ENCODE measurements at places on chromosomes 2 and 18.
A peak's percentile ranks its signal among the peaks of the same experiment; 100 is the strongest.

- DNase-seq: no peak
Measured at GRCh38 chr2:10278029-10278762, 24.5 kb upstream of the HPCAL1 start.

DNA sequence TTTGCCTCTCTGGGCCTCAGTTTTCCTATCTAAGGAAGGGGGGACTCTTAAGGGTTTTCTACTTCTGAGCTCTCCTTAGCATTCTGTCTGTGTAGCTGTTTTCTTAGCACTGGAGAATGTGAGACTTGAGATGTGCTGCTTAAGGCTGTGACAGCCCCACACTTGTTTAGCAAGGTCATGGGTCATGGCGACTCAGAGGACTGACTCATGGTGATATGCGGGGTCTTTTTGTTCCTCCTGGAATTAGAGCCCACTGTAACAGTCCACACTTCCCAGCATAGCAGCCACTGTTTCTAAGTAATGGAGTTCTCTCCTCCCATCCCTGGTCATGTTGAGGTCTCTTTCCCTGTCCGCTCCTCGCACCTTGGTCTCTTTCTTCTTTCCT is 4.1 kb upstream of the LPIN1 start:
- no peak for DNase-seq

GRCh38 chr2:171479154-171479814 is 43.0 kb upstream of the CYBRD1 start:
- no peak for DNase-seq

GRCh38 chr2:208415897-208416296 is 9.3 kb downstream of the PTH2R start:
- no peak for DNase-seq

DNA sequence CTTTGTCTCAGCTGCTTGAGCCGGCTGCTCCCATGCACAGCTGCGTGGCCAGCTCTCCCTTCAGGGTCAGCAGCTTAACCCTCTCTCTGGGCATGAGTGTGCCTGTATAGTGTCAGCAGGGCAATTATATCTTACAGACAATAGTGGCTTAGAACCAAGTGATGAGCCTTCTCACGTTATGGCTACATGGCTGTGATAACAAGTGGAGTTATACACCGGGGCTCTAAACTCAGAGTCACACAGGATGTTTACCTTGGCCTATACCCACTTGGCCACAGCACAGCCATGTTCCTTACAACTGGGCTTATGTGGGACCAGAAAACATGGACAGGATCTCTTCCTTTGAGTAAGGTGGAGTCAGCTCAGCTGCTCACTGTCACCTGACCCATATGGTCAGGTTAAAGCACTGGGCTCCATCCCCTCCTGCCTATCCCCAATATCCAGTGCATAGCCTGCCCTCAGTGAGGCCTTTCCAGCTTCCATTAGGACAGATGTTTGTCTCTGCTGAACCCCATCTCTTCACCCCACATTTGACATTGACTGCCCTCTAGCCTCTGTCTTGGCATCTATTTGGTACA is 294.2 kb upstream of the NCKAP5 start:
- DNase-seq: no peak

DNA sequence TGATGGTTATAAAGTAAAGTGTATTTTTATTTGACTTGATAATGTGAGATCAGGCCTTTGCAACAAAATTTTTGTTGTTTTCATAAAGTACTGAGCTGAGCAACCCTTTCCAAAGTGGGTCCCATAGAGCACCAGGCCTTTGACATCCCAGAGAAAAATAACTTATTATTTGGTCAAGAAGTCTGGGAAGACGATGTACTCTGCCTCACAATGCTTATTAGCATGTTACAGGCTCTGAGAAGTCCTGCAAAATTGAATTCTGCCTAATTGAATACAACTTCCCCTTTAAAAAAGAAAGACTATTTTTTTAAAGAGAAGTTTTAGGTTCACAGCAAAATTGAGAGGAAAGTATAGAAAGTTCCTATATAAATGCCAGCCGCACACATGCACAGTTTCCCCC is 151.5 kb upstream of the TCF4 start:
- DNase-seq: no peak

GRCh38 chr2:198660501-198660900 is 797.2 kb downstream of the SATB2 start:
- no peak for DNase-seq

- DNase-seq: peak; percentile 2
Measured at GRCh38 chr2:20050646-20051531, 539 bp downstream of the LAPTM4A start.

DNA sequence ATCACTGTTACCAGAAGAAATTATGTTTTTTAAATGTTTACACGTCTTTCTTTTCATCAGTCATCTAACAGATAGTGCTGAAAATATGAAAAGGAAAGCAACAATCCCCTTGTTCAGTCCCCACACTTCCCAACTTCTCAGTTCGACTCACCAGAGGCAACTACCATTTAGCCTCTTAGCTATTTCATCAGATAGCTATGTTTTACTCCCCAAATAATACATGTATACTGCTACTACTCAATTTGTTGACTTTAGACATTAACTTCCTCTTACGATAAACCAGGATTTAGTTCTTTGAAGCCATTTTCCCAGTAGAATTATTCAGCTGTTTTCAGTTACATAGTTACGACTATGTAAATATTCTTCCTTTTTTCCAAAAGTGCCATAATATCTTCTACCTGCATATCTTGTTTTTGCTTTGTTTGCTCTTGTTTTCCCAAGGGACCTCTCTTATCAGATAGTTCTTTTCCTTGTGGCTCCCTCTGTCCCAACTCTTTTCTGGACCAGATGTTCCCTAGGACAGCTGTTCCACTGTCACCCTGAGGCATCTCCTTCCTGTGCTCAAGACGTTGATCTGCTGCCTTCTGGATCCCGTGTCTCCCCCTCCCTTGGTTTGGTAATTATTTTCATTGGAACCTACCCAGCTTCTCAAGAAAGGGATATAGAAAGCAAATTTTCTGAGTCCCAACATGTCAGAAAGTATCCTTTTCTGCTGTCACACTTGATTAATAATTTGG is 289.3 kb upstream of the TANK start:
- no peak for DNase-seq

- no peak for DNase-seq
Measured at GRCh38 chr2:217412277-217412676, 552.4 kb upstream of the TNP1 start.

- DNase-seq: no peak
Measured at GRCh38 chr2:11624893-11625292, 45.1 kb downstream of the NTSR2 start.

GRCh38 chr18:32276906-32277305 is 87.1 kb downstream of the MEP1B start:
- DNase-seq: no peak

DNA sequence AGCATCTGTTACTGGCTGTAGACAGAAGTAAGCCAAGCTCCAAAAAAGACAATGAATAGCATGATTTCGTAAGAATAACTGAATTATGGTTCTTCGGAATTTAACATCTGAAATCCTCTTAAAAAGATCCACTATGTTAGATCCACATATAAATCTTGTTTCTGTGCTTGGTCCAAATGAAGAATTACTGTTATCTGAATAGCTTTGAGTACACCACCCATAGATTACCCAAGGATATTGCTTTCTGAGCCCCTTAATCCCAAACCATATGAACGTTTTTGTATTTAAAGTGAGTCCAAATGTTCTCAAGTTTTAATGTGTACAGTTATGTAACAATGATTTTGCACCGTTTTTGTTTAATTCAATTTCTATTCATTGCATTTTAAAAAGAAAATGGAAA is 124.9 kb downstream of the DSC3 start:
- DNase-seq: no peak
